Cortex of kidney (tissue), 1 donor: ENCODE measurements at places on chromosomes 3 and 15.

DNA sequence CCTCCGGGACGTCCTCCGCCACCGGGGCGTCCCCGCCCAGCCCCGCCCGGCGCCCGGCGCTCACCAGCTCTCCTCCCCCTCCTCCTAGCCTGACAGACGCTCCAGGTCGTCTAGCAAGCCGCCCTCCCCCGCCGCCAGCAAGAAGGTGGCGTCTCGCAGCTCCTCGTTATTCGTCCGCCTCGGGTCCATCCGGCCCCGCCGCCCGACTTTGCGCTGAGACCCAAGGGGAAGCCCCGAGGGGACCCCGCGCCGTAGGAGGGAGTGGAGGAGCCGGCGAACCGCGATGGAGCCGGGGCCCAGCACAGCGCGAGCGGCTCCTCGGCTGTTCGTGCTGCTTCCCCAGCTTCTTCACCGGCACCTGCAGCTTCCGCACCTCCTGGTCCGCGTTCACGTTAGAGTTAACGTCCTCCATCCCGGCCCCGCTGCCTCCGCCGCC is 26.3 kb upstream of the MTHFS start:
- DNase-seq, result no peak

DNA sequence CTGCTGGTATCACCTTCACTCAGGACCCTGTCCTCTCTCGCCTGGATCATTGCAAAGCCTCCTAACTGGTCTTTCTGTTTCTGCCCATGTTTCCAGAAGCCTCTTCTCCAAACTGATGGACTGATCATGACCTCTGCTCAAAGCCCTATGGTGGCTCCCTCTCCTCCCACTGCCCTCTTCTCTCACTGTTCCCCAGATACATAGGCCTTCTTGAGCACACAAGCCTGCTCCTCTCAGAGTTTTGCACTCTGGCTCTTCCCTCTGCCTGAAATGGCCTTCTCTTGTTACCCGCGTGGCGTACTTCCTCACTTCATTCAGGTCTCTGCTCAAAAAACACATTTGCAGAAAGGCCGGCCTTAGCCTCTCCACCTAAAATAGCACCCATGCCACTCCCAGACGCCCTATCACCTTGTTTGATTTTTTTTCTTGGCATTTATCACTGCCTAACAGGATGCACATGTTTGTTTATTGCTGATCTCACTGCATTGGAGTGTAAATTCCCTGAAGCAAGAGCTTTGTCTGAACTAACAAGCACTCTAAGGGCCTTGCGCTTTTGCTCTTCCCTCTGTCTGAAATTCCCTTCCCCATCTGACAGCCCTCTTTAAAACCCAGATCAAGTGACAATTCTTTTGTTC is 1.4 kb upstream of the ETFA start:
- no peak for DNase-seq

- DNase-seq, result no peak
These were observed 2.9 kb downstream of the FBXL22 start for GRCh38 chr15:63600001-63600615.

GRCh38 chr15:70435369-70435768 is 328.0 kb downstream of the UACA start:
- DNase-seq, result no peak

GRCh38 chr15:78073046-78073787 is 4.3 kb downstream of the TBC1D2B start:
- no peak for DNase-seq

DNA sequence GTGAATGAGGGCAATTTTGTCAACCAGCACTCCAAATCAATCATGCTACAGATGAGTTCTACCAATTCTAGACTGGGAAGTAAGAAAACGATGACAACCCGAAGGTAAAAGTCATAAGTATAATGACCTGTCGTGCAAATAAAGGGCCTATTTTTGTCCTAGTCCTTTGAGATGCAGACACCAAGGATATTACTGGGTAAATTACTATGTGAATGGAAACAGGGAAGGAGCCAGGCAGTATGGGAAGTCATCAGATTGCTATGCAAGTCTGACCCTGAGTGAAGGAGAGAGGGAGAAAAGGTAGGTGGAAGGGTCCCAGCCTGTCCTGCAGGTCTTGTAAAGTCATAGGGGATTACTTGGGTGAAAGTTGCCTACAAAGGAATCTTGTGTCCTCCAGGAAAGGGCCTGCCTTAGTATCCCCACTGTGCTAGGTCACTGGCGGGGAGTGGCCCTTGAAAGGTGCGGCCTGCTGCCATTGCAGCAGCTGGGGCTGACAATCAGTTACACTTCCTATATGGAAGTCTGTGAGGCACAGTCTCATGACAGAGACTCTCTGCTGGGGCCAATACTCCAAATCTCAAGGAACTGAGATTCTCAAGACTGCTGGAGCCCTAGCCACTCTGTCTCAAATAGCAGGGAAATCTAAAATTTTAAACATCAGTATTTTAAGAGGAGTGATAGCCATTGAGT is 149.9 kb upstream of the SLC2A2 start:
- DNase-seq, result no peak

DNA sequence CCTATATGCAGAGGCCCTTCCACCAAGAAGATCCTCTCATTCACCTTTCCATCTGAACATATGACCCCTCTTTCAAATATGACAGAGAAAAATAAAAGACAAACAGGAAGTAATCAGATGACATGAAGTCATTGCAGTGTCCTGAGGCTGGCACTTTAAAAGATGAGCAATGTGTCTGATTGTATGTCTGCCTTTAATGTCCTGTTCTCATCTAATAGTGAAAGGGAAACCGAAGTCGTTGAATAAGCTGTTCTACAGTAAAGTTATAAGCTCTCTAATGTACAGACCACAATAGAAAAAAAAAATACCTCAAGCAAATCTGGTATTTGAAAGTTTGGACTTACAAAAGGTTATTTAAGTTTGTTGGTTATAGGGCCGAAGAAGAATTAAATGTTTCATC is 243.0 kb downstream of the CLSTN2 start:
- DNase-seq, result no peak

GRCh38 chr15:96966554-96966953 is 636.1 kb downstream of the NR2F2 start:
- no peak for DNase-seq

GRCh38 chr3:195113536-195114425 is 157.2 kb downstream of the XXYLT1 start:
- no peak for DNase-seq

- DNase-seq, result no peak
These were observed 278.8 kb upstream of the GADL1 start for GRCh38 chr3:31173118-31173718.

GRCh38 chr15:78808550-78808949 is 2.7 kb downstream of the ADAMTS7 start:
- DNase-seq, result no peak

DNA sequence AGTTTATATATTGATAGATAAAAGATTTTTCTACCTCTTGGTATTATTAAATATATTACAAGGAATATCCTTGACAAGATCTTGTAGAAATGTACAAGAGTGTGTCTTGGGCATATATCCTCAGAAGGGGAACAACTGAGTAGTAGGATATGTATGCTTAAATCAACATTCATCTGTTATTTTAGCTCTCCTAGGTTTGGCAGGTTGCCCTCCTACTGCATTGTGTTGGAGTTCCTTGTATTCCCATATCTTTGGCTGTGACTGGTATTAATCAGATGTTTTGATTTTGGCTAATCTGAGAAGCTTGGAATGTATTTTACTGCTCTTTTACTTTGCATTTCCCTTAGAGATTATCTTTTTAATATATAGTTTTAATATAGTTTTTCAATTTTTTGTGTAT is 4.6 kb downstream of the MYRIP start:
- DNase-seq, result no peak

DNA sequence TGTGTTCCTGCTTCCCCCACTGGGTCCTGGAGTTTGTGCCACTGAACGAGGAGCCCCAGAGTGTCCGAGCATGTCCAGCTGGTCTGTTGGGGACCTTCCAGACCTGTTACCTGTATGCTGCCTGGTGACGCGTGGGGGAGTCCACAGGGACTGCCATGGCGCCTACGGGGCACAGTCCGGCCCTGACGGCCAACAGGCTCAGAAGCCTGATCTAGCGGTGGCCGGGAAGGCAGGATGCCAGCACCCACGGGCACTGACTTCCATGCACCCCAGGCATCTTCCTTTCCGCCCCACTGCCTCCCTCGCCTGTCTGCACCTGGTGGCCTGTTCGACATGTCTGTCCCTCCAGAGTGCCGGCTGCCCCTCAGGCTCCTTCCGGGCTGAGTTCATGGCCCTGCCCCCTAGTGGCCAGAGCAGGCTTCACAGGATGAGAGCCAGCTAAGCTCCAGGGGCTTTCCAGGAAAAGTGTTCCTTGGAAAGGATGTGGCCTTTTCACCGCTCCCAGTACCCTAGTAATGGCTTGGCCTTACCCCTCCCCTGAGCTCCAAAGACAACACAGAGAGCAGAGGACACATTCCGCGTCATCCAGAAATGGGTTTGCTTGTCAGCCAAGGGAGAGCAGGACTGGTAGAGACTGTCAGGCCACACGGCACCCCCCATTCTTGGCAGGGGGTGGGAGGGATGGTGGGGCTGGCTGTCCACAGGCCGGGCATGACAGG is 35.7 kb downstream of the NGRN start:
- DNase-seq, result no peak

DNA sequence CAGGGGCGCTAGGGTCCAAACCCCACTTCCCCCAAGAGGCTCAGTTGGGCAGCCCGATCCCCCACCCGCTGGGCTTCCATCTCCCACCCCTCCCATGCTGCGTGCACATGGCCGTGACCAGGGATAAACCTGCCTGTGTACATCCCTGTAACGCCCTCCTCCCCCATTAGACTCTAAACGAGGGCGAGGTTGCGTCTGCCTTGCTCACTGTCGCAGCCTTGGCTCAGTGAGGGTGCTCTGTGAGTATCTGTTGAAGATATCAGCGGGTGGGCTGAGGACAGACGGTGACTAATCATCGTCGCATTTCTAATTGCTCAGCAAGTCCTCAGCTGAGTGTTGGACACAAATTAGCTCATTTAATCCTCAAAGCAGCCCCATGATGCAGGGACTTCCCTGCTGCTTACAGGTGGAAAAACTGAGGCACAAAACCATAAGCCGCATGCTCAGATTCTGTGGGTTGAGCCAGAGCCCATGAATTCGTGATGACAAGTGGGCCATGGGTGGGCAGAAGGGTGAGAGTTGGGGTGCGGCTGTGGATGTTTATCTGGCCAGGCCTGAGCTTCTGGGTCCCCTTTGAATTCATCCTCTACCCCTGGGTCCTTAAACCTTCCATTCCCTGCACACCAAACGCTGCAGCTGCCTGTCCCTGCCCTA is 26.0 kb downstream of the FBLN2 start:
- DNase-seq, result no peak

DNA sequence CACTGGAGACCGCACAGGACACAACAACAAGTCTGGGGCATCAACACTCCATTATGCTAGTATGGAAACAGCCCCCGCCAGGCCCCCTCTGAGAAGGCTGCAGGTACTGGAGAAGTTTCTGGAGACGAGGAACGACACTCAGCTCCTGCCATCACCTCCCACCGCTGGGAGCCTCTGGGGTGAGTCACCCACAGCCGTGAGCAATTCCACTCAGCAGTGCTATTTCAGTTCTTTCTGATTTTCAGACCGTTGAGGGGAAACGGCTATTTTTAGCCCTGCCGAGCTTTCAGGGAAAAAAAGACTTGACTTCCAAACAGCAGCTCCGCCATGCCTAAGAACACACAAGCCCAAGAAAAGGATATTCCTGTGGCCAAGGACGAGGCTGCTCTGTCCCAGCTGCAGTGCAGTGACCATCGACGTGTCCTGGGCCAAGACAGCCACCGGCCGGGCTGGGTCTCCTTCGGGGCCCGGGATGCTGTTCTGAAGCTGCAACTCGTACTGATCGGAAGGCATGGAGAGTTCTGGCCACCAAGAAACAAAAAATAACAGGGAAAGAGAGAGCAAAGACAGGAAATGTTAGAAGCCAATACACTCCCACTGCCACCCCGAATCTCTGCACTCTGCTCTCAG is 40.8 kb downstream of the NUP210 start:
- no peak for DNase-seq

- no peak for DNase-seq
These were observed 24.8 kb downstream of the CCR1 start for GRCh38 chr3:46183330-46183729.

DNA sequence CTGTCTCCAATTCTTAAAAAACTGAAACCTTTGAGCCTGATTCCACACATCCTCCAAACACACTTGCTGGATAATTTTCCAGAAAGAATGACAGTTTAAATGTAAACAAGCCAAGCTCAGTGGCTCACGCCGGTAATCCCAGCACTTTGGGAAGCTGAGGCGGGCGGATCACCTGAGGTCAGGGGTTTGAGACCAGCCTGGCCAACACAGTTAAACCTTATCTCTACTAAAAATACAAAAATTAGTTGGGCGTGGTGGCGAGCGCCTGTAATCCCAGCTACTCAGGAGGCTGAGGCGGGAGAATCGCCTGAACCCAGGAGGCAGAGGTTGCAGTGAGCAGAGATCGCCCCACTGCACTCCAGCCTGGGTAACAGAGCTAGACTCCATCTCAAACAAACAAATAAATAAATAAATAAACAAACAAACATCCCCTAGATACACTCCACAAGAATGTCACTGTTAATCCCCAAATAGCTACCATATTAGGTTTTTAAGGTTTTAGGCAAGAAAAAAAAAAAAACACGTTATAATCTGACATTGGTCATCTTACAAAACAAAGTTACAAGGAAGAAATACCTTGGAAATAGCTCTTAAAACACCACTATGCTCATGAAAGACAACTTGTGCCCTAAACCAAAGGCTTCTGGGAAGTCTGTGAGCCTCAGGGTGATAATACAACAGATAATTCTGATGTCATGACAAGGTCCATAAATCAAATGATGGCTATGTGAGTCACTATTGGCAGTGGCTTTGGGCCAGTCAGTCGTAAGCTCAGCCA is 13.2 kb downstream of the TNIK start:
- no peak for DNase-seq

GRCh38 chr3:147699175-147699838 is 290.1 kb downstream of the ZIC1 start:
- no peak for DNase-seq

- no peak for DNase-seq
These were observed 135.5 kb upstream of the ZPLD1 start for GRCh38 chr3:102299125-102299877.

GRCh38 chr3:117527346-117527745 is 817.8 kb downstream of the TUSC7 start:
- no peak for DNase-seq

DNA sequence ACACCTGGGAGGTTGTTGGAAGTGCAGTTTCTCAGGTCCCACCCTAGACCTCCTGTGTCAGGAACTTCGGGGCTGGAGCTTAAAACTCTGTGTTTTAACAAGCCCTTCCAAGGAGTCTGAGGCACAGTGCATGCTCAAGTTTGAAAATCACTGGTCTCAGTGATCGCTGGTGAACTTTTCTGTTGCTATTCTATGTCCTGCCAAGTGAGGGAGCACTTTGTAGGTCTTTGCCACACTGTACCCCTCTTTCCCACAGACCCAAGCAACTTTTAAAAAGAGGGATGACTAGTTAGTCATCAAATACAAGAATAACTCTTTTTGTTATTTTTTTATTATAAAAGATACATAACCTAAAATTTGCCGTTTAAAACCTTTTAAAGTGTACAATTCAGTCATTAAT is 133.7 kb downstream of the AGBL1 start:
- DNase-seq, result no peak

DNA sequence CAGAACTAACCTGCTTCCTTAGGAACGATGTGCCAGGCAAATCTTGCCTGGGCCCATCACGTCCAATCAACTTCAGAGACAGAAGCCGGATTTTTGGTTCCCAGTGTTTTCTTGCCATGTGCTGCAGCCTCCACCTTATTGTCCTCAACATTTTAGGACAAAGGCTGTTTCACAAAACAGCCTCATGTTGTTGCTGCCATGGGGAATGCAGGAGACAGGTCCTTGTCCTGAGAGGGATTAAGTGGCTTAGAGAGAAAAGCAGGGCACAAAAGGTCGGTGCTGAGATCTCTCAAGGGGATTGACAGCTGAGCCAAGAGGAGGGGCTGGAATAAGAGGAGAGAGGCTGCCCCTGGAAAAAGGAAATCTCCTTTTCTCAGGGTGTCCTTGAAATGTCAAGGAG is 11.3 kb upstream of the NMNAT3 start:
- no peak for DNase-seq
